ENCODE measurements at places on chromosomes 2 and 18.

DNA sequence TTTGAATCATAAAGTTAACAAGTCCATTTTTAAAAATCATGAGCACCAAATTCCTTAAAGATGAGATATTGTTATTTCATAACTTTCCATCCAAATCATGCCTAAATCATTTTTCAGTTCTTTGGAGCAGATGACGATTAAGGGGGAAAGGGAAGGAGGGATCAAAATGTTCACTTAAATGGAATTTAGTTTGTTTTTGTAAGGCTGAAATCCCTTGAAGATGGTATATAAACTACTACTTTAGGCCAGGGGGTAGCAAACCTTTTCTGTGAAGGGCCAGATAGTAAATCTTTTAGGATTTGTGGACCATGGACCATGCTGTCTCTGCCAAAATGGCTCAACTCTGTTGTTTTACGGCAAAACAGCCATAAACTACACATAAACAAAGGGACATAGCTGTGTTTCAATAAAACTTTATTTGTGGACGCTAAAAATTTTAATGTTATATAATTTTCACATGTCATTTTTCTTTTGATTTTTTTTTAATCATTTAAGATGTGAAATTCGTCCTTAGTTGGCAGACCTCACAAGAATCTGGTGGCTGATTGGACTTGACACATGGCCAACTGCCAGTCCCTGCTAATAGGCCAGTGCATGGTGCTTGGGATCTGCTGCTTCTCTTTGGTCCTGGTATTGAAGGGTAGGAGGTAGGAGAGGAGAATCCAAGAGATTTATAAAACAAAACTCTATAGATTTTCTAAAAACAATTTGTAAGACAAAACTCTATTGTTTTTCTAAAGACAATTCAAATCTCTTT is 52.0 kb upstream of the RTN4 start:
- DNase-seq = no peak

- DNase-seq = no peak
Measured at GRCh38 chr2:121519732-121520640, 10.7 kb upstream of the RNU4ATAC start.

- no peak for DNase-seq
Measured at GRCh38 chr18:75074196-75075015, 134.5 kb downstream of the PTGR3 start.

DNA sequence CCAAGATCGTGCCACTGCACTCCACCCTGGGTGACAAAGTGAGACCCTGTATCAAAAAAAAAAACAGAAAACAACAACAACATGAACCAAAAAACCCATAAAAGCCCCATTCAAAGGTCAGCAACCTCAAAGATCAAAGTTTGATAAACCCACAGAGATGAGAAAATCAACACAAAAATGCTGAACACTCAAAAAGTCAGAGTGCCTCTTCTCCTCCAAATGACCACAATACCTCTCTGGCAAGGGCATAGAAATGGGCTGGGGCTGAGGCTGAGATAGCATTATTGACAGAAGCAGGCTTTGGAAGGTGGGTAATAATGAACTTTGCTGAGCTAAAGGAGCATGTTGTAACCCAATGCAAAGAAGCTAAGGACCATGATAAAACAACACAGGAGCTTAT is 66.3 kb downstream of the FARP2 start:
- DNase-seq = no peak

All from omental fat pad (tissue), 4 donors.